SW480 (cell line): ENCODE measurements at places on chromosomes 2 and 18.

DNA sequence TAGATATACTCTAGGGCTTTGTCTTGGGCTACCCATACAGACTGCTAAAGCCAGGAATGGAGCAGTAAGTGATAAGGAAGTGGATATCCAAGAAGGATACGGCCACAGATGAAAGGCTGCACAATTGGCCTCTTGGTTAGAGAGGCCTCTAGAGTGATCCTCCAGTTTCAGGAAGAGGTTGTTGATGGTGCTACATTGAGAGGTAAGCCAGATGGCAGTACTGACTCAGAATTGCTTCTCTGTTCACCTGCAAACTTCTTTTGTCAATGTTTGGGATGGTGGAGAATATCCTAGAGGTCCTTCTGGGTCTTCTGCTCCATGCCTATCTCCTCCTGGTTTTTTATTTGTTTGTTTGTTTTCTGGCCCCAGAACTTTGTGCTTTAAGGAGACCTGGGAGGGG is 226.8 kb upstream of the LRRTM1 start:
- no peak for DNase-seq

- no peak for DNase-seq
Observed at GRCh38 chr2:105118960-105119359, 81.1 kb downstream of the MRPS9 start.

DNA sequence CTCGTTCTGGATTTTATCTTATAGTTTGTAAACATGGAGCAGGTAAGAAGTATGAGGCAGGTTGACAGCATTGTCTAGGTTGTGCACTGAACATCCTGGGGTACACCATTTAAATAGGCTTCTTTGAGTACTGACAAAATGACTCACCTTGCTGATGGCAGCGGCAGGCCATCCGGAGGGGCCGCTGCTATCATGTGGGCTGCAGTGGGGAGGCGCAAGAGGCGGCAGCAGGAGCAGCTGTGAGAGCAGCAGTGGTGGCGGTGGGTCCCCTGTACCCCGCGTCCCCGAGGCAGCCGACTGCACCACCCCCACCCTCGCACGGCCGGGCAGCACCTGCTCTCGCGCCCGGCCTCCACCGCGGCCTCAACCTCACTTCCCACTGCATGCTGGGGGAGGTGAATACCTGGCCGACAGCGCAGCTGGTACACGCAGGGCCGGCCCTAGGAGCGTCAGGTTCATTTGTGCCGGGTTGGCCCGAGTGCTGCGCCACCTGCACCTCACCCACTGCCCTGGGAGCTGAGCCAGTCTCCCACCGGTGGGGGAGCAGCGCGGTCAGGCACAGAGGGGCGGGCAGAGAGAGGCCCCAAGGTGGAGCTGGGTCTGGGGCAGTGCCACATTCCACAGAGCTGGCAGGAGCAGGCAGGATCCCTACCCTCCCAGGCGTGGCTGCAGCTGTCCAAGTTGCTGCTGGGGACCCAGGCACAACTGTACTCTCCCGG is 154.5 kb upstream of the RBMS1 start:
- peak; percentile 47 for DNase-seq

DNA sequence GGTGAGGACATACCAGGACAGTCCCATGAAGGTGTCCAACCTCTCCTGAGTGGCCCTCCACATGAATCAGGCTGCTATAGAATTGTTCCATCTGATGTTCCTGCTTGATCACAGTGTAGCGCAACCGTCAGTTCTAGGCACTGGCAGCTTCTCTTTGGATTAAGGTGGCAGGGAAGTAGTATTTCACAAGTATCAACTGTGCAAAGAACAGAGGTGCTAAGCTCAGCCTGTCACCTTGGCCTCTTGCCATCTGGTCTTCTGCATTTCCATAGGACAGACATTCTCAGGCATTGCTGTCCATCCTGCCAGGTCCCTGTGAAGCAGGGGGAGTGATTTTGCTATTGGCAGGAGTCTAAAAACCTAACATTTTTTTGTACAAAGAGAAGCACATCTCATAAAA is 182.2 kb upstream of the EPAS1 start:
- no peak for DNase-seq

GRCh38 chr18:9325716-9326115 is 8.9 kb upstream of the TWSG1 start:
- DNase-seq: no peak

GRCh38 chr18:68121826-68122225 is 593.1 kb downstream of the TMX3 start:
- DNase-seq: no peak

- no peak for DNase-seq
Observed at GRCh38 chr2:198191651-198192050, 387.3 kb downstream of the PLCL1 start.

DNA sequence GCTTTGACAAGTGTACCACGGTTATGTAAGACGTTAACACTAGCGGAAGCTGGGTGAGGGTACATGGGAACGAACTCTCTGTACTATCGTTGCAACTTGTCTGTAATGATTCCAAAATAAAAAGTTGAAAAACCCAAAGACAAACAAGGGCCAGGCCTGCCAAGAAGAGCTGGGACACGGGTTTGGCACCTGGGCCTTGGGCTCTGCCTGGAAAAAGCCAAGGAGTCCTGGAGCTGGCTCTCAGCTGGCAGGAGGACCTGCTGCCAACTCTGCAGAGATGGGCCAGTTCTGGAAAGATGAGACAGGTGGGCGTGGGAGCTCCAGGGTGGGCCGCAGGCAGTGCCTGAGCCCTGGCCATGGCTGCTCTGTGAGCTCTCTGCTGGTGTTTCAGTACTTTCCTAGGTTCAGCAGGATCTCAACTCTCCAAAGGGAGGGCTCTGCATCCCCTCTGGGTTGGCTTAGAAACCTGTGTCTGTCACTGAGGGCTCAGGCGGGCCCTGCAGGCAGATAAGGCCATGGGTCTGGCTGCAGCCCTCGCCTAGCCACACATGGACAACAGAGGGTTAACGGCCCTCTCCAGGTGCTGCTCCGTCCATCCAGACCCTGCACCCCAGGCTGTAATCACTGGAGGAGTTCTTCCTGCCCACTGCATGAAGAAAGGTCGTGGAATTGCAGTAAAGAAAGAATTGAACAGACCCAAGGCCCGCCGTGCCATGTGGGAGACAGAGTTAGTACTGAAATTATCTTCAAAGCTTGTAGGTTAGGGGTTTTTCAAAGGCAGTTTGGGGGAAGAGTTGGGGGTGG is 89.9 kb downstream of the RHOB start:
- DNase-seq: no peak

DNA sequence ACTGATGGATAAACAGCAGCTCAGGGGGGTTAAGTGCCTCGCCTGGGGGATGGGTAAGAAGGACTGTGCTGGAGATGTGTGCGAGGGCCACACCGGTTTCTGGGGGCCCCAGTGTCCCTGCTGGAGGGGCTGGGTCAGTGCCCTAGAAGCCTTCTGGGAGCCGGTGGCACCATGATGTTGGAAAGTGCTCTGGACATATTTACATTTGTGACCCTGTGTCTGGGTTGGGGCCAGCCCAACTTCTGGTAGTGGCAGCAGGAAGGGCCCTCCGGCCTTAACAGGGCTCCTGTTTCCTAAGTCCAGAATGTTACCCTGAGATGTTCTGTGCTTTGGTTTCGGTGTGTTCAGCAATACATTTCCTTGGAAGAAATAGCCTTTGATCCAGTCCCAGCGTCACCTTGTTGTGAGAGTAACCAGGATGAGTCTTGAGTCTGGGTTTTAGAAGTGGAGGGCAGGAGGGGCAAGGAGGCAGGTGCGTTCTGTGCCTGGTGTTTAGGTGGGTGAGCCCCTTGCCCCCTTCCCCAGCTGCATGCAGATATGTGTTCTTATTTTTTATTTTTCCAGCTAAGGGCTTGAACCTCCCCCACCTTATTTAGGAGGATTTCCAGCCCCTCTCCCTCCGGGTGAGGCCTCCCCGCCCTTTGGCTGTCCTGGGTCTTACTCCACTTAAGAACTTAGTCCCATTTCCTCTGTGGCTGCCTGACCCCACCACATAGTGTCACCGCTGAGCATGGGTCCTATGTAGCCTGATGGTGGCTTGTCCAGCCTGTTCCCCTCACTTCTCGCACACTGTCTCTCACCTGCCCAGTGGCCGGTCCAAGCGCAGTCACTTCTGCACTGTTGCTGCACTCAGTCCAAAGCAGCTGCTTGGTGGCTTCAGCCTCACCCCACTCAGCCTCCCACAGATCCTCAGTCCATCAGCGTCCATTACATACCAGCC is 132.7 kb upstream of the HS6ST1 start:
- no peak for DNase-seq

DNA sequence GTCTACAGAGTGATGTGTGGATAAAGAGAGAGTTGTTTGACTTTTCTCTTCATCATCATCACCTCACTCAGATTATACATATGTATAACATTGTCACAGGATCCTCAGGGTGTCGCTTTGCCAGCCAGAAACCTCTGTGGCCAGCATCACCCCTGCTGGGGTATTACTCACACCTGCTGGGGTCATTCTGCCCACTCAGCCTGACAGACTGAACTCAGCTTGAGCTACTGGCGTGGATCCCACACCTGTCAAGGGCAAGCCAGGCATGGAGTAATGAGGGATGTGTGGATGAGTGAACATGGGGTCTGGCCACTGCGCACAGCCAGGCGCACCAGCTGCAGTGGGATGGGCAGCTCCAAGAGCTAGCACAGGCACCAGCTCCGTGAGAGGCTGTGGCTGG is 870.6 kb downstream of the CBLN2 start:
- no peak for DNase-seq

- DNase-seq: peak; percentile 65
Observed at GRCh38 chr2:67037655-67038054, 359.5 kb upstream of the ETAA1 start.

GRCh38 chr2:181253438-181253837 is 203.7 kb upstream of the ITGA4 start:
- no peak for DNase-seq
